Stimulated activated naive CD8-positive, alpha-beta T cell treated with anti-CD3 and anti-CD28 coated beads, Interleukin-15, amount 100 ng/mL, for 72 hours (primary cell): ENCODE measurements at places on chromosomes 7 and 10.

- no peak for DNase-seq
Measured at GRCh38 chr7:16083931-16084330, 337.4 kb downstream of the CRPPA start.

- peak; percentile 30 for DNase-seq
Measured at GRCh38 chr7:8295638-8296361, 33.8 kb upstream of the ICA1 start.

DNA sequence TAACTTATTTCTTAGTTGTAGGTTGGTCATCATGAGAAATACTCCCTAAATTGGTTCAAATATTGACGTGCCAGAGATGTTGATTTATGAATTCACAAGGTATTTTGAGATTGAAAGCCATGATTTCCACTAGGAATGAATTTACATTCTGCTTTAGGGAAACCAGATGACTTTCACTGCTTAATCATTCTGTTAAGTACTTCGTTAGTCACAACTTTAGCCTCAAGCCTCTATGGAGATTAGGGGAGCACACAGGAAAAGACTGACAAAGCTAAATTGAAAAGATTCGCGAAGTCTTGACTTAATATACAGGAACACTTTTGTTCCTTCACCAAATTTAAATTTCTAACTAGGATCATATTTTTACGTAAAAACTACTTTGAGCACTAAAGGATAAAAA lies 250.4 kb upstream of the CACNA2D1 start:
- no peak for DNase-seq

GRCh38 chr10:91672021-91672608 lies 39.2 kb upstream of the PPP1R3C start:
- no peak for DNase-seq

- no peak for DNase-seq
Measured at GRCh38 chr10:118584181-118584954, 11.1 kb downstream of the PRLHR start.
